ENCODE measurements at places on chromosomes 2 and 18. TPM values are rescaled to one million over a fixed set of nuclear protein-coding genes. Genes with fewer than 3 reads are reported as not detected.

The KANSL1L gene
- 25.7 TPM for total RNA-seq

The TMEM169 gene
- total RNA-seq: 0.38 TPM

The GPR55 gene
- total RNA-seq: 0.14 TPM

The FABP1 gene
- not detected for total RNA-seq

The NFATC1 gene
- total RNA-seq: 23.9 TPM

The MROH2A gene
- total RNA-seq: not detected

The LONRF2 gene
- 15.7 TPM for total RNA-seq

The EMILIN1 gene
- 323 TPM for total RNA-seq

The PUM2 gene
- total RNA-seq: 81.8 TPM

The TRIM54 gene
- total RNA-seq: 0.32 TPM

The ACTR3 gene
- total RNA-seq: 322 TPM

The FBXO15 gene
- not detected for total RNA-seq

The TANC1 gene
- total RNA-seq: 44.5 TPM

The AKAIN1 gene
- total RNA-seq: not detected

The DYNAP gene
- not detected for total RNA-seq

The GKN2 gene
- not detected for total RNA-seq

All from posterior vena cava (tissue), 2 donors.